ENCODE measurements at places on chromosomes 1 and 21. TPM values are rescaled to one million over a fixed set of nuclear protein-coding genes. Genes with fewer than 3 reads are reported as not detected.

The ABCA4 gene
- 0.31 TPM for total RNA-seq

The HPDL gene
- 8.4 TPM for total RNA-seq

The ARHGAP30 gene
- total RNA-seq, result 2.9 TPM

DNA sequence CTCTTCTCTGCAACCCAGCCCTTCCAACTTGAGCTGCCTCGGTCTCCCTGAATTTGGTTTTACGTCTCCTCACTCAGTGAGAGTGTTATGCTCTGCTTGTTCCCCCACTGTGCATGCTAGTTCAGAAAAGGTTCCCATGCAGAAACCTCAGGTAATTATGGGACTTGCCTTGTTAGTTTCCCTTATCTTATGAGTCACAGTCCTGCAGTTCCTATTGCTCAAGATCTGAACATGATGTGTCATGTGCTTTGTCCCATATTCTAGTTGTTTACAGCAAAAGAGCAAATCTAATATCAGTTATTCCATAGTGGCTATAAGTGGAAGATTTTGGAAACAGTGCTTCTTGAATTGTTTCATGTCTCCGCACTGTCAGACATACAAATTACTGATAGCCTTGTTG lies 74.4 kb downstream of the DUSP10 start:
- peak overlapping the region; percentile 5 for H3K4me3 ChIP-seq
- H3K4me1 ChIP-seq, result peaks cover 62% of the 10 kb centered on the region
- no peaks in the 10 kb centered on the region for H3K27me3 ChIP-seq

- no peaks in the 10 kb centered on the region for H3K36me3 ChIP-seq
- no peaks in the 10 kb centered on the region for H3K4me1 ChIP-seq
- no peaks in the 10 kb centered on the region for H3K27me3 ChIP-seq
- no peak overlapping the region for H3K27ac ChIP-seq
Observed at GRCh38 chr1:152870831-152871730, 7.0 kb upstream of the SMCP start.

GRCh38 chr1:3405974-3406867 lies 48.2 kb upstream of the ARHGEF16 start:
- H3K27me3 ChIP-seq, result peaks cover 20% of the 10 kb centered on the region
- no peak overlapping the region for H3K27ac ChIP-seq
- DNase-seq, result no peak

DNA sequence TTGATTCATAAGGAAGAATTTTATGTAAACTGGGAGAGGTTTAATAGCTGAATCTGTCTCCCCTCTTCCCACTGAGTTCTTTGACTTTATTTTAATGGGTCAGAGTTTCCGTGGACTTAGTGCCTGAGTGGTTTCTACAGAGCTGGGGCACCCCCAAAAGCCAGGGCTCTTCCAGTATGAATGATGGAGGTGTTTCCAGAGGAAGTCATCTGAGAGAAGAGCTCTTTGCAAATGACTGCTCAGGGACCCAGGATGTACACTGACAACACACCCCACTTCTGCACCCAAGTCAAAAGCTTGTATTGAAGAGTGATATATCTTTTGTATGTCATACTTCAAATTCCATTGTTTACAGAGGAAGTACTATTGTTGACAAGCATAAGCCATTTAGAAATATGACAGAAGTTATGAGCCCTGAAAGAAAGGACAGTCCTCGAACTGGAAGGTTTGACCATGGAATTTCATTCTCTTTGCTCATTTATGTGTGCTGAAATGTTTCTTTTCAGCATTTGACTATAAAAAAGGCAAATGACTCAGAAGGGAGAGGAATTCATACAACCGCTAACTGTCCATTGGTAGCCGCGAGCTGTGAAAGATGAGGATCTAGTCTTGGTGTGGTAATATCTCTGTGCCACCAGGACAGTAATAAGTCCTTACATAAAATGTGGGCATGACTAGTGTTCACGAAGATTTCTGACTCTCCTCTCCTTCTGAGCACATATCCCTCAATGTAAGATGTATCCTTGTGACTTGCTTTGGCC lies 25.4 kb upstream of the LMX1A start:
- H3K4me3 ChIP-seq, result no peak overlapping the region
- DNase-seq, result no peak
- H3K27me3 ChIP-seq, result peaks cover 85% of the 10 kb centered on the region
- no peaks in the 10 kb centered on the region for H3K4me1 ChIP-seq
- H3K36me3 ChIP-seq, result peaks cover under 1% of the 10 kb centered on the region

DNA sequence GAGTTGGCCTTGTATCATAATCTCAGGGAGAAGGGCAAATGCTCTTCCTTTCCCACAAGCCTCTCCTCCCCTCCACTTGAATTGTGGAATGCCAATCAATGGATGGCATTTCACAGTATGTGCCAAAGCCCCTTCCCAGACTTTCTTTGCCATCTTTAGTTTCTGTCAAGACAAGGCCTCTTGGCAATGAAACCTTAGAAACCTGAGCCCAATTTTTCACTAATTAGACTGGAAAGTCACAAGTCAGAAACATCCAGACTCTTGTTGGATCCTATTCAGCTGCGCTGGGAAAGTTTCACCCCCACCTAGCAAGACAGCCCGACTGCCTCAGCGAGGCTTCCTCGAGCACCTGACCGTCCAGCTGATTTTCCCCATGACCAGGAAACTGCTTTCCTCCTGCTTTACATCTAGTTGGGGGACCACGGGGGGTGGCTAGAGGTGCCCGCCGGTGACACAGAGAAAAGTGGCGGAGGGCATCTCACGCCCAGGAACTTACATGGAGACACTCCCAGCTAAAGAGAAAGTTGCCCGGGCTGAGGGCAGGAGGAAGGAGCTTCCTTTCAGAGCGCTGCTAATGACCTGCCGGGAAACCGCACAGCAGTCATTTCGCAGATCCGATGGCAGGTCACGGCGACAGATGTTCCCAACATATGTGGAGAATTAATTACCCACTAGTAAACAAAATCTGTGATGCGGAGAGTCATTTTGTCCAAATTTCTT lies 302.6 kb upstream of the RRP15 start:
- no peaks in the 10 kb centered on the region for H3K36me3 ChIP-seq
- no peak for DNase-seq

- no peaks in the 10 kb centered on the region for H3K27me3 ChIP-seq
- no peak overlapping the region for H3K27ac ChIP-seq
- no peaks in the 10 kb centered on the region for H3K4me1 ChIP-seq
- no peaks in the 10 kb centered on the region for H3K36me3 ChIP-seq
- DNase-seq, result no peak
- H3K4me3 ChIP-seq, result no peak overlapping the region
Observed at GRCh38 chr21:34022627-34023335, 50.6 kb upstream of the MRPS6 start.

GRCh38 chr1:56774067-56774609 lies 45.1 kb downstream of the FYB2 start:
- H3K4me3 ChIP-seq, result no peak overlapping the region
- H3K4me1 ChIP-seq, result no peaks in the 10 kb centered on the region
- DNase-seq, result no peak
- no peaks in the 10 kb centered on the region for H3K36me3 ChIP-seq
- H3K27ac ChIP-seq, result no peak overlapping the region
- H3K27me3 ChIP-seq, result no peaks in the 10 kb centered on the region

DNA sequence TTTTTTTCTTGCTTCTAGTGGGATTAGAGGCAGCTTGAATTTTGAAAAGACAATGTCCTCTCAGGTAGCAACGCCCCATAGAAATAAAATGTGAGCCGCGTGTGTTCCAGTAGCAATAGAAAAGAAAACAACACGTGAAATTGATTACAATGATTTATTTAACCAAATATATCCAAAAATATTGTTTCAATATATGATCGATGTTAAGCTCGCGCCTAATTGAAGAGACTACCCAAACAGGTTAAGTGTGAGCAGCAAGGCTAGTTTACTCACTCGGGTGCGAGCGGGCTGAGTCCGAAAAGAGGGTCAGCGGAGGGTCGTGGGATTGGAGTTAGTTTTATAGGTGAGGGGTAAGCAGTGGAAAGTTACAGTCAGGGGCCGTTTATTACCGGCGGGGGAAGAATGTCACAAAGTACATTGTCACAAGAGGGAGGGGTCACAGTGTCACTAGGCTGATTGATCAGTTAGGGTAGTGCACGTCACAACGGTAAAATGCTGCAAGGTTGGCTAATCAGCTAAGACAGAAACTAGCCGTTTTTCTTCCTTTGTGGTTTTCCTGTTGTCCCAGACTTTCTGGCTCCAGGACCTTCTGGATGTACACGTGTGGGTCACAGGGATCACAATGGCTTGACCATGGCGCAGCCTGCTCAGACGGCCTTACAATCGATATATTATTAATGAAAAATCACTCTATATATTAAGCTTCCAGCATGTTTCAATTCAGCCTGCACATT lies 697 bp upstream of the ZNF670 start:
- peaks cover 27% of the 10 kb centered on the region for H3K36me3 ChIP-seq
- no peaks in the 10 kb centered on the region for H3K27me3 ChIP-seq
- peaks cover 10% of the 10 kb centered on the region for H3K4me1 ChIP-seq
- peak overlapping the region; percentile 84 for H3K4me3 ChIP-seq

Measured in Calu3 (cell line).